ENCODE measurements at places on chromosomes 11 and 22.
A peak's percentile ranks its signal among the peaks of the same experiment; 100 is the strongest.

GRCh38 chr11:66277471-66278362, at the start of gene CNIH2:
Gene CNIH2 (plus strand): TSS chr11:66278175. CDS start chr11:66278457, 282 bp downstream.
- H3K27me3 ChIP-seq, result no peaks in the 10 kb centered on the region
- H3K36me3 ChIP-seq, result peaks cover 7% of the 10 kb centered on the region
- peak within 1 kb of the TSS; percentile 70 for H3K4me3 ChIP-seq
- H3K27ac ChIP-seq, result peak within 1 kb of the TSS; percentile 40
- H3K4me1 ChIP-seq, result no peaks in the 10 kb centered on the region
- DNase-seq, result no peak

GRCh38 chr11:86627776-86628455, 44.5 kb downstream of the ME3 start:
- no peaks in the 10 kb centered on the region for H3K36me3 ChIP-seq
- DNase-seq, result no peak
- no peak overlapping the region for H3K4me3 ChIP-seq
- H3K27me3 ChIP-seq, result no peaks in the 10 kb centered on the region
- H3K27ac ChIP-seq, result peak overlapping the region; percentile 62

GRCh38 chr11:81825346-81825745, 908.3 kb downstream of the FAM181B start:
- H3K4me3 ChIP-seq, result no peak overlapping the region
- no peak overlapping the region for H3K27ac ChIP-seq
- DNase-seq, result no peak
- H3K36me3 ChIP-seq, result no peaks in the 10 kb centered on the region
- H3K27me3 ChIP-seq, result no peaks in the 10 kb centered on the region

DNA sequence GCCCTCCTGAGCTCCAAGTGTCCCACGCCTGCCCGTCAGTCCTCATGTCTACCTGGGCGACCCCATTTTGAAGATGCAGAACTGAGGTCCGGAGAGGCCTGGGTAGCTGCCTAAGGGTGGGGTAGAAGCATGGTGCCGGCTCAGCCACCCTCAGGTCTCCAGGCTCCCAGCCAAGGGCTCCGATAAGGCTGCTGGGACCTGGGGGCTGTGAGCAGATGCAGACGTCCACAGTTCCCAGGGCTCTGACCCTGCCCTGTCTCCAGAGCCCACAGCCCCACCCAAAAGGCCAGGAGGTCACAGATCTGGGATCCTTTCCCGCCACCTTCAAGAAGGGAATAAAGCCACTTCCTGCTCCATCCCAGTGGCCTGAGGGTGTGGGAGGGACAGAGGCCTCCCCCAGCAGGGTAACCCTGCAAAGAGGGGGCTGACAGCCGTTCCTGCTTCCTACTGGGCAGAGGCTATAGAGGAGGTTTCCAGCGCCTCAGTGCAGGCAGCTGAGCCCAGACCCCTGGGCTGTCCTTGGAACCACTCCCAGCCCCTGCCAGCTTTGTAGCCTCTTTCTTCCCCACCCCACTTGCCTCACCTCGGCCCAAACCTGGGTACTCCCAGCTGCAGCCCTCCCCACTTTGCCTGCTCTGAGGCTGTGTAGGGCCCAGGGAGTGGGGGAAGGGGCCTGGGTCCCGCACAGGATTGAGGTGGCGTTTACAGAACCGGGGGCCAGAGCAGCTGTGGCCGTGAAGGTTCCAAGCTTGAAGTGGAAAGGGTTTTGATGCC, 85.5 kb downstream of the CDKN1C start:
- no peak overlapping the region for H3K4me3 ChIP-seq
- peak; percentile 37 for DNase-seq
- no peaks in the 10 kb centered on the region for H3K4me1 ChIP-seq
- no peaks in the 10 kb centered on the region for H3K36me3 ChIP-seq
- no peak overlapping the region for H3K27ac ChIP-seq

DNA sequence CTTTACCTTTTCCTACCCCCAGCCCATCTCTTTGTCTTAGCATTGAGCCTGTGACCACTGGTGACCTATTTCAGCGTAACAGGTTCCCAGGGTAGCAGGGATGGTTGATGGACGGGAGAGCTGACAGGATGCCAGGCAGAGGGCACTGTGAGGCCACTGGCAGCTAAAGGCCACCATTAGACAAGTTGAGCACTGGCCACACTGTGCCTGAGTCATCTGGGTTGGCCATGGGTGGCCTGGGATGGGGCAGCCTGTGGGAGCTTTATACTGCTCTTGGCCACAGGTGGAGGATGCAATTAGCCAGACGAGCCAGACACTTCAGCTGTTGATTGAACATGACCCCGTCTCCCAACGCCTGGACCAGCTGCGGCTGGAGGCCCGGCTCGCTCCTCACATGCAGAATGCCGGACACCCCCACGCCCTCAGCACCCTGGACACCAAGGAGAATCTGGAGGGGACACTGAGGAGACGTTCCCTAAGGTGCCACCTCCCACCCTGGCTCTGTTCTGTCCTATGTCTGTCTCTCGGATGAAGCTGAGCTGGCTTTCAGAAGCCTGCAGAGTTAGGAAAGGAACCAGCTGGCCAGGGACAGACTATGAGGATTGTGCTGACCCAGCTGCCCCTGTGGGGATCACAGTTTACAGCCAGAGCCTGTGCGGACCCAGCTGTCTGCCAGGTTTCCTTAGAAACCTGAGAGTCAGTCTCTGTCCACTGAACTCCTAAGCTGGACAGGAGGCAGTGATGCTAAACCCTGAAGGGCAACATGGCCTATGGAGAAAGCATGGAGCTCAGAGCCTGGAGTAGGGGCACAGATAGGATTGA, 29.8 kb downstream of the PIK3IP1 start:
- DNase-seq, result no peak
- H3K27me3 ChIP-seq, result no peaks in the 10 kb centered on the region
- H3K4me1 ChIP-seq, result peaks cover 7% of the 10 kb centered on the region
- H3K36me3 ChIP-seq, result peaks cover 11% of the 10 kb centered on the region

DNA sequence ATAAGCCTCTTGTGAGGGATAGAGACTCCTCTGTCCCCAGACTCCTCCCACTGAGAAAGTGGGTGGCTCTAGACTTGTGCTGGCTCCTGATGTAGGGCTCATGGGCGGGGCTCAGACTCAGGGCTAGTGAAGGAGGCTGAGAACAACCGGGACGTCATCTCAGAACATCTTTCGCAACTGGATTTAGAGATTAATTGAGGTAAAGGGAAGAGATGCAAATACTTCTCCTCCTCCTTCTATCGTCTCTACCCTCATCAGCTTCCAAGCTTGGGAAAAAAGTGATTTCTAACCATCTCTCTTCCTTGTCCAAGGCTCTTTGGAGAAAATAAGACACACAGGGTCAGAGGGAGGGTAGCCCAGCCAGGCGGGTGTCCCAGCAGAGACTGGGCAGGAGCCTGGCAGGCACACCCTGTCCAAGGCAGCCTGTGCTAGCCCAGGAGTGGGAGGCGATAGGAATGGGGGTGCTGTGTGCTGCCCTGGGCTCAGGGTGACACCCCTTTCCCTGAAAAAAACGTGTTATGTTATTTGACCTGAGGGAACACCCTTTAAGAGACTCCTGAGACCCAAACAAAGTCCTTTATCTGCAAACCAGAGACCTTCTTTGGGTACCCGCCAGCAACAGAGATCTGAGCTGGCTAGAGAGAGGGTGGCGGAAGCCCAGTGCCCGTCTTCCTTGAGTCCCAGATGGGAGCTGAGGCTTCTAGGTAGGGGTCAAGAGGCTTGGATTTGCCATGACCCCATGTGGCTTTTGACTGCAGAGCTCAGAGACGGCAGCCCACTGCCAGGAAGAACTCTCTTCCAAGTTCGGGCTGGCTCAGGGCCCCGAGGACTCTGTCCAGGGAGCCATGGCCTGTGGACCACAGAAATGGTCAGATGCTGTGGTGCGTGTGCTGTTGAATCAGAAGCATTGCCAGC, 160.9 kb downstream of the ADAMTS15 start:
- H3K4me3 ChIP-seq, result no peak overlapping the region
- H3K27ac ChIP-seq, result peak overlapping the region; percentile 94
- no peaks in the 10 kb centered on the region for H3K27me3 ChIP-seq
- no peak for DNase-seq

- H3K36me3 ChIP-seq, result no peaks in the 10 kb centered on the region
- H3K4me3 ChIP-seq, result no peak overlapping the region
- H3K27ac ChIP-seq, result peak overlapping the region; percentile 28
- DNase-seq, result no peak
Measured at GRCh38 chr11:100639140-100639539, 47.9 kb upstream of the ARHGAP42 start.

DNA sequence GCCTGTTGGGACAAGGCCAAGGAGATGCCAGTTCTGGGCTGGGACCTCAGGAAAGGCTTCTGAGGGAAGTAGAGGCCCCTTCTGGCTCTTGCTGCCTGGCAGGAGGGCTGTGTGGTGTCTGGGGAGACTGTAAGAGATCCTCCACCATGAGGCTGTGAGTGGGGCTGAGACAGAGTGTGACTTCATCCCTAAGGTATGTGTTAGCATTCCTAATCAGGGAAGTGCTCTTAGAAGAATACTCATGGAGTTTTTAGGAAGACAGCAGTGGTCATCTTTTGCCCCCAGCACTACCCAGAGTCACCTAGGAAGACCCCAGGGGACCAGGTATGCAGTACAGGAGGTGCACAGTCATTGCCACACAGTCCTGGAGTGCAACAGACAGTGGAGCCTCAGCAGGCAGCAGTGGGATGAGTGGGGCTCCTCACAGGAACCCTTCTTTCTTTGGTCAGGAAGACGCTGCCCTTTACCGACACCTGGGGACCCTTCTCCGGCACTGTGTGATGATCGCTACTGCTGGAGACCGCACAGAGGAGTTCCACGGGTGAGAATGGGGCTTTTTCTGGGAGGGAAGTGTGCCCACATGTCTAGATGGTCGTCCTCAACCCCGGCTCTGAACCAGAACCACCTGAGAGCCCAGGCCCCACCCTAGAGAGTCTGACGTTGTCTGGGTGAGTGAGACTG, 2.8 kb downstream of the RIC8A start:
- H3K27me3 ChIP-seq, result no peaks in the 10 kb centered on the region
- peaks cover 24% of the 10 kb centered on the region for H3K4me1 ChIP-seq
- peaks cover 10% of the 10 kb centered on the region for H3K36me3 ChIP-seq
- DNase-seq, result peak; percentile 20
- H3K27ac ChIP-seq, result peak overlapping the region; percentile 99
- H3K4me3 ChIP-seq, result no peak overlapping the region

- H3K27me3 ChIP-seq, result no peaks in the 10 kb centered on the region
- peak overlapping the region; percentile 95 for H3K27ac ChIP-seq
- no peaks in the 10 kb centered on the region for H3K36me3 ChIP-seq
- no peak for DNase-seq
- peaks cover 21% of the 10 kb centered on the region for H3K4me1 ChIP-seq
Measured at GRCh38 chr11:118620529-118621070, 13.2 kb downstream of the PHLDB1 start.

- no peak overlapping the region for H3K4me3 ChIP-seq
- no peak for DNase-seq
Measured at GRCh38 chr22:46865642-46866041, 103.2 kb downstream of the TBC1D22A start.

DNA sequence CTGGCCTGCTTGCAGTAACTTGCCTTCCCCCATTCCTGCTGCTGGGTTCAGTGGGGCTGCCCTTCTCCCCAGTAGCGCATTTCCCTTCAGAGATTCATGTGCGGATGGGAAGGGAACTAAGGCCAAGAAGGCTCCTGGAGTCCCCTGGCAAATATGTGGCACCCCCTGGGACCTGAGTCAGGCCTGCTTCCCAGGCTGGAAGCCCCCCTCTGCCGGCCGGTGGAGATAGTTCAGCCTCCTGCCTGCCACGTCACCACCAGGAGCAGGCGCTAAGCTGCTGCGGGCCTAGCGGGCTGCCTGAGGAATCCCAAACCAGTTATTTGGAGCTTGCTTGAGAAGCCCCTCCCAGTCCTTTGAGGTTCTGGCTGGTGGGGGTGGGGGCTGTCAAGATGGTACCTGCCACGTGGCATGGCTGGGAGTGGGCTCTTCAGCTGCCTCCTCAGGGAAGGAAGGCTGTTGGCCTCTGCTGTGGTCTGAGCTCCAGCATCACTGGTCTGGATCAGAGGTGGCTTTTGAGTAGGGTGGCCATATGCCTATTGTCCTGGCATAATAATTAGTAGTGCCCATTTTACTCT, 2.0 kb downstream of the SERPINH1 start:
- H3K27ac ChIP-seq, result peak overlapping the region; percentile 99
- H3K27me3 ChIP-seq, result no peaks in the 10 kb centered on the region
- H3K36me3 ChIP-seq, result no peaks in the 10 kb centered on the region
- H3K4me3 ChIP-seq, result peak overlapping the region; percentile 66
- H3K4me1 ChIP-seq, result peaks cover 17% of the 10 kb centered on the region

- no peak overlapping the region for H3K27ac ChIP-seq
- H3K36me3 ChIP-seq, result no peaks in the 10 kb centered on the region
- no peak overlapping the region for H3K4me3 ChIP-seq
- no peaks in the 10 kb centered on the region for H3K27me3 ChIP-seq
- no peaks in the 10 kb centered on the region for H3K4me1 ChIP-seq
- no peak for DNase-seq
Measured at GRCh38 chr11:85257837-85258236, 369.3 kb downstream of the DLG2 start.

- H3K27ac ChIP-seq, result no peak overlapping the region
- no peaks in the 10 kb centered on the region for H3K4me1 ChIP-seq
- H3K36me3 ChIP-seq, result no peaks in the 10 kb centered on the region
- no peak overlapping the region for H3K4me3 ChIP-seq
Measured at GRCh38 chr11:128428935-128429334, 158.4 kb downstream of the ETS1 start.

All from breast epithelium (tissue), 4 donors.